Stimulated activated effector memory CD8-positive, alpha-beta T cell treated with anti-CD3 and anti-CD28 coated beads, Interleukin-12 subunit alpha, Interleukin-12 subunit beta, amount 100 ng/mL, for 72 hours (primary cell): ENCODE measurements at places on chromosomes 3 and 15.
A peak's percentile ranks its signal among the peaks of the same experiment; 100 is the strongest.

- no peak for DNase-seq
Measured at GRCh38 chr3:100581650-100582049, 27.8 kb upstream of the ADGRG7 start.

GRCh38 chr3:13712682-13713180, 163.8 kb downstream of the FBLN2 start:
- peak; percentile 30 for DNase-seq

DNA sequence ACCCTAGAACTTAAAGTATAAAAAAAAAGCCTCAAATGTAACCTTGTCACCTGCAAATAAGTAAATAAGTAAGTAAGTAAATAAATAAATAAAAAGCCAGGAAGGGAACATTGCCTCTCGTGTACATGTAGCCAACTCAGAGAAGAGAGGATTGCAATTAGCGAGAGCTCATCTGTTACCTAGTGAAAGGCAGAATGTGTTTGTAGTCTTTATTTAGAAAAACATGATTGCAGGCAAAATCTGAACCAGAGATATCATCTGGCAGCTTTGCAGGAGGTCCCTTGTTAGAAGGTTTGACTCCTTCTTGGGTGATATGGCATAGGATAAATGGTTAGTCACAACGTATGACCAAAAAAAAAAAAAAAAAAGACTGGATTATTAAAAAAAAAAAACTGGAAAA, 71.6 kb upstream of the SYN2 start:
- DNase-seq: no peak

GRCh38 chr15:66855041-66855440, 153.0 kb downstream of the SMAD6 start:
- DNase-seq: no peak

- DNase-seq: no peak
Measured at GRCh38 chr15:52576692-52577091, 7.9 kb upstream of the ARPP19 start.

DNA sequence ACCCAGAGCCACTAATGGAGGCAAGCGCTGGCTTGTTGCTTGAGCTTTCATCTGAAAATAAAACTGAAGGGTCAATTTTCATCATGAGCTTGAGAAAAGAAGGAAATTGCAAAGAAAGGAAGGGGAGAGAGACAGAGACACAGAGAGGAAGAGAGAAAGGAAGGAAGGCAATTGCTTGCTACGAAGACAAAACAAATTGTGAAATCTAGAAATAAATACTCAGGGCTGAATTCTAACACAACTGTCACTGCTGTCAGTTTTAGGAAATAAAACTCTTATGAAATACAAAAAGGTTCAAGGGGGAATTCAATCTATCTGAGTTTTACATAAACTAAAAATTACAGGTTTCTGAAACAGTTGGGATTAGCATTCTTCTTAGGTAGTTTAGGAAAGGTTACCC, 36.7 kb downstream of the FOXP1 start:
- no peak for DNase-seq

- no peak for DNase-seq
Measured at GRCh38 chr15:90765966-90766365, 48.8 kb downstream of the BLM start.

DNA sequence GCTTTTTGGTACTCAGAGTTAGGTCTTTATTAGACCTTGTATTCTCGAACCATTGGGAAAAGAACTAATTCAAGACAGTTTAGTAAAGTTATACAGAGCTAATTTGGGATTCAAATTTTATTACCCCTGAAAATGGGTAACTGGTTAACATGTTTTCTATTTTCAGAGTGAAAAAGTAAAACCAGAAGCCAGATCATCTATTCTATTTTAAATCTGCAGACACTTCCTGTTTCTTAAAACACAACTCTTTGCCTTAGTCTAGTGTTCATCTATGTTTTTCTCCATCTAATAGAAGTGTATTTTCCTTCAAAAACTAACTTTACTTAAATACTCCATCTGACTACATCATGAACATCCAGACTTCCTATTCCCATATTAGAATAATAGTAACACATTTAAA, 113.4 kb downstream of the CCNL1 start:
- no peak for DNase-seq

GRCh38 chr3:15974647-15975046, 176.9 kb upstream of the ANKRD28 start:
- DNase-seq: no peak

DNA sequence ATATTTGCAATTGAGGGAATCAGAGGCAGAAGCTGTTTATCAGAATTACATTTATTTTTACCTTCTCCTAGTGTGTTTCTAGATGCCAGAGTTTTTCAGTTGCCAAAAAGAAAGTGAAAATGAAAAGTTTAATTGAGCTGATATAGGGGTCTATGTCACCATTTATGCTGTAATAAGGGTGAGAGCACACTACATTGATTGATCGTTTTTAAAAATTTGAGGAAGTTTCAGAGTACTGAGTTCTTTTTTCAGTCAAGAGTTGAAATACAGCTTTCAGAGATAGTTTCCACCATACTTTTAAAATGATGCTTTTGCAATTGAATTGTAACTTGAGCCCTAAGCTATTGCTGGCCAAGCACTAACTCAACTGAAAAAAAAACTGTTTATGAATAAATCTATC, 326.9 kb downstream of the UNC13C start:
- DNase-seq: no peak

DNA sequence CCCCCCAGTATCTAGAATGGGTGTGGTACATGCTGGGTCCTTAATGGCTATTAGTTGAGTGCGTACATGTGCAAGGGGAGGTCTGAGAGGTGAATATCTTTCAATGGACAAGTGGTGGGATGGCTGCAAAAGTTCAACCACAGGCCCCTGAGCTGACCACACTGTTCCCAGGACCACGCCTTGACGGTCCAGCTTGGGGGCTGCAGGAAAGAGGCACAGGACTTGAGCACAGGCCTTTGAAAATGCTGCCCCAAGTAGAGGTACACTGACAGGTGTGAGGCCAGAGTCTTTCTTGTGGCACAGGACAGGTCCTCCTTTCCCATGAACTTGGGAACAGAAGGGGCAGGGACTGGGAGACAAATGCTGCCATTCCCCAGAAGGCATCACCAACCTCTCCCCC, 24.0 kb downstream of the AMOTL2 start:
- no peak for DNase-seq

DNA sequence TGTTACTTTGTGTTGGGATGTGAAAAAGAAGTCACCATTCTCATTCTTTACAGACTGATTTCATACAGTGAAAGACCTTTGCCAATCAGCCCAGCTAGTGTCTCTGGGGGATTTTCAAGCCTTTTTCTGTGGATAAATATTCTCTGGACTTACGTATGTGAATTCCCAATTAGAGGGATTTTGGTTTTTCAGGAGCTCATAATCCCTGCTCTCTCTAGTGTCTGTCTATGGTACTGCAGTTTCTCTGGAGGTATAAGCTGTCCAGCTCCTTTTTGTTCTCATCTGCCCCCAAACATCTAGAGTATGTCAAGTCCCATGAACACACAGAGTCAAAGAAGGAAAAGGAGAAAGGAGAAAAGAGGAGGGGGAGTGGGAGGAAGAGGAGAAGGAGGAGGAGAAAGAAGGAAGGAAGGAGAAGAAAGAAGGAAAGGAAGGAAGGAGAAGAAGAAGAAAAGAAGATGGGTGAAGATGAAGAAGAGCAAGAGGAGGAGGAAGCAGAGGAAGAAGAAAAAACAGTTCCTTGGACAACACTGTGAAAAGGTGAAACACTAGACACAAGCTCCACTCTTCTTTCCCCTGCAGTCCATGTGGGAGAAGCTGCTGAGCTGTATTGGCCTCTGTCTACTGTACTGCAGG, 218.6 kb downstream of the GREM1 start:
- DNase-seq: no peak

GRCh38 chr15:34665498-34666116, 82.2 kb upstream of the GOLGA8B start:
- no peak for DNase-seq

GRCh38 chr3:157532529-157533297, 29.5 kb upstream of the VEPH1 start:
- no peak for DNase-seq

GRCh38 chr3:75272691-75273090, 391.4 kb upstream of the FRG2C start:
- no peak for DNase-seq

DNA sequence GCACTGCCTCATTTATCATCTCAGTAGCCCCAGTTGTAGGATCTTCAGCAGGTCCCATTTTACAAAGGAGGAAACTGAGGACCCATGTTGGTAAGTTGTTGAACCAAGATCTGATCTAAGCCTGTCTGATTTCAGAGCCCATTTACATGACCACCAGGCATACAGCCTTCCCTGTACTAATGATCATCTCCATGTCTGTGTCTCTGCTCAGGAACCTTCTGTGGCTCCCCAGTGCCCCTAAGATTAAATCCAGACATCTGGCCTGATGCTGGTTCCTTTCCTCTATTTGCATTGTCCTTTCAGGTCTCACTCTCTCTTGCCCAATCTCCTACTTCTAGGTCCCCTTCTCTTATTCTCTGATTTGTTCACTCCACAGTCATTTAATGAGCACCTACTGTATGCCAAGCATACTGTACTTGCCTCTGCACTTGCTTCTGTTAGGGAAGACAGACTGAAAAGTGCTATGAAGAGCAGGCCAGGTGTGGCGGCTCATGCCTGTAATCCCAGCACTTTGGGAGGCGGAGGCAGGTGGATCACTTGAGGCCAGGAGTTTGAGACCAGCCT, 32.4 kb downstream of the ATP2B2 start:
- DNase-seq: no peak

DNA sequence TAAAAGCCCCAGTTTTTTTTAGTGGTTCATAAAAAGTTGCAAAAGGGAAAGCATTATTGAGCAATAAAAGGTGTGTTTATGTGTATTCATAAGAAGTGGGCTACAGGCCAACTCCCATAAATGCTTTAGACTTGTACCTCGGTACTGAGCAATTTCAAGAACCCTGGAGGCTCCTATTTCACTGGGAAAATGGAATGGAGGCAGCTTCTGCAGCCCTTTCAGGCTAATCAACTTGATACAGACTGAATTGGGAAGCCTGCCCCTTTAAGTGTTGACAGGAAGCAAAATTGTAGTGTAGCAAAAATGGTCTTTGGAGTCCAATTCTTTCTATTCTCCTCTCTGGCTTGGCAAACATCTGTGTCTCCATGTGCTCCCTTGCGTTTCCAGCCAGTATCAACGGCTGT, 118.8 kb downstream of the ECT2 start:
- no peak for DNase-seq

DNA sequence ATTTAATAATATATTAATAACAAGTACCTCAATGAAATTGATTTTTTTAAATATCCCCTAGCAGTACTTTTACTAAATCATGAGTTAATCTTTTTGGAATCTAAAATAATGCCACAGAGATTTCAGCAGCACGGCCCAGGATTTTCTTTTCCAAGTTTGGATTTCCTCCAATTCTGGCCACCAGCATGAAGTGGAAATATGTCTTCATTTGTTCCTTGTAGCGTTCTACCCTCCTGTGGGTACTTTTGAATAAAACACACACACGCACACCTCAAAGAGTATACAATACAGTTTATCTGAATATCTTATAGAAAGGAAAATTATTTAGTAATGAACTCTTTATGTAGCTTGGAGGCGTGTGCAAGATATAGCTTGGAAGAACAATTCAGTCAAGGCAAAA, 125.1 kb upstream of the STT3B start:
- DNase-seq: no peak

DNA sequence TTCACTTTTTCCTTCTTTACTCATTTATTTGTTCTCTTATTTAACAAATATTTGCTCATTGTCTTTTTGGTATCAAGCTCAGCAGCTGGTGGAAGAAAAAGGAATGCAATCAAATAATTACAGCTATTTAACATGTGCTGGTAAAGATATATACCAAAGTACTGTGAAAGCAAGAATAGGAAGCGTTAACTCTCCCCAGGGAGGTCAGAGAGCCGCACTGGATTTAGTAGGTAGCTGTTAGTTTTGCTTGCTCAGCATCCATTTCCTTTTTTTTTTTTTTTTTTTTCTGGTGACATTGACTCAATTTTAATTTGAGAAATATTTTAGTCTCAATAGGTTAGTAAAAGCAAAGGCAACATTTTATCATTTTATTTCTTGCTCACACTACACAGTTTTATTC, 308.5 kb upstream of the MDFIC2 start:
- DNase-seq: no peak

GRCh38 chr15:48800811-48801455, 9.9 kb downstream of the CEP152 start:
- DNase-seq: no peak

GRCh38 chr3:132623646-132624045, 26.6 kb downstream of the ACKR4 start:
- no peak for DNase-seq

DNA sequence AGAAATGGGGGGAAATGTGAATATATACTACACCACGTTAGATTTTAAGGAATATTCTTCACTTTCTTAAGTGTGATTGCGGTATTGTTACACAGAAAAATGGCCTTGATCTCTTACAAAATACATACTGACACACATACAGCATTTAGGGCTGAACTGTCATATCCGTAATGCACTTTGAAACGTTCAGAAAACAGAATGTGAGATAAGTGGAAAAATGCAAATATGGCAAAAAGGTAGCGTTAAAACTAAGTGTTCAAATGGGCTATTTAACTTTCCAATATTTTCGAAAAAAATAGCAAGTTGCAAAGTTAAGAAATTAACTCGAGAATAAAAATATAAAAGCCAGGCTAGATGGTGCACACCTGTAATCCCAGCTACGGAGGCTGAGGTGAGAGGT, 1.8 kb downstream of the ZNF280D start:
- no peak for DNase-seq

GRCh38 chr3:49813497-49814174, at the start of gene UBA7:
Gene UBA7, minus strand, starts transcription at chr3:49813953. Its CDS starts 166 bp downstream, at chr3:49813787.
- DNase-seq: peak; percentile 68

GRCh38 chr3:38165722-38166387, 518 bp downstream of the OXSR1 start:
- no peak for DNase-seq

DNA sequence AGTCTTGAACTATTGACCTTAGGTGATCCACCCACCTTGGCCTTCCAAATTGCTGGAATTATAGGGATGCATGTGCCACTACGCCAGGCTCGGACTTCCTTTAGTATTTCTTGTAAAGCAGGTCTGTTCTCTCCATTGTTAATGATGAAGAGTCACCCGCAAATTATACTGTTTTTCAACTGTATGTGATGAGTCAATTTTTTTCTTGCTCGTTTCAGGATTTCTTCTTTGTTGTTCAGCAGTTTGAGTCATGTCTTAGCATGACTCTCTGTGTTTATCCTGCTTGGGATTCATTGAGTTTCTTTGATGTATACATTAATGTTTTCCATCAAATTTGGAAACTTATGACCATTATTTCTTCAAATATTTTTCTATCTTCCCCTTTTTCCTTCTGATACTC, 28.9 kb downstream of the GRAMD1C start:
- DNase-seq: no peak

GRCh38 chr3:18446149-18446825, 21.1 kb upstream of the SATB1 start:
- DNase-seq: no peak

GRCh38 chr3:13087320-13087990, 14.2 kb upstream of the IQSEC1 start:
- no peak for DNase-seq

- no peak for DNase-seq
Measured at GRCh38 chr15:77542491-77543001, 90.2 kb downstream of the LINGO1 start.
